AG09319 (cell line): ENCODE measurements at places on chromosomes 5 and 9.

DNA sequence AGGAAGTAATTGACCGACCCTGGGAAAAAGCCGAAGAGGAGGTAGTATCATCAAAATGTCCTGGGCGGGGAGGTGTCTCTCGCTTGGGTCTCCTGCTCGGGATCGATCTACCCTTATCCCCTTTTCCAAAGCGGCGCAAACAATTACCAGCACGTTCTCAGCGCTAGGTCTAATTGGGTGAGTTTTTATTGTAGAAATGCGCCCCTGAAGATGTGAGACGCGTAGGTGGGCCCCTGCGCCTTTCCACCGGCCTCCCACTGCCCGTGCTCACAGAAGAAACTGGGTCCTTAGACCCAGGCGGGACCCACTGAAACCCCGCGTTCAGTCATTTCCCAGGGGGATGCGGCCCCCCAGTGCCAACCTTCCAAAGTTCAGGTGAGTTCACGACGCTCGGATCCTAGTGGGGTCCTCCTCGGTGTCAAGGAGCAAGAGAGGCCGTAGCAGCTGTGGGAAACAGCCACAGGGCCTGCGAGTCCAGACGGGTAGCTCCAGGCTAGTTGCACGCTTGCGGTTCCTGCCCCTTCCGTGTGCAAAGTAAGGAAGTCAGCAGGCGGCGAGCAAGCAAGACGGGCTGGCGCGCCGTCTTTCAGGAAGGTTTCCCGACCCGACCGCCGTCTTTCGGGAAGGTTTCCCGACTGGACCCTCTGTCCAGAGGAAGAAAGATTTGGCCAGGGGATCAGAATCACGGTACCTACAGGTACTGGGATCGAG lies 1.5 kb downstream of the SMIM32 start:
- DNase-seq: no peak

DNA sequence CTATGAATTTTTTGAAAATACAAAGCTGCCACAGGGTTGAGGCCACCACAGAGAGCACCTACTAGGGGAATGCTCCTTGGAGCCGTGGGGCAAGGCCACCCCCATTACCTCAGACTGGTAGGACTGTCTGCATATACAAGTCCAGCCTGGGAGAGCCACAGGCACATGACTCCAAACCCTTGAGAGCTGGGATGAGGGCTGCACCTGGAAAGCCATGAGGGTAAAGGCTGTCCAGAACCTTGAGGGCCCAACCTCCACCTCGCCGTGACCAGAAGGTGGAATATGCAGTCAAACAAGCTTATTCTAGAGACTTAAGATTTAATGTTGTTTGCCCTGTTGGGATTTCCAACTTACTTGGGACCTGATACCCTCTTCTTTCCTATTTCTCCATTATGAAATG lies 69.5 kb upstream of the TSLP start:
- no peak for DNase-seq

DNA sequence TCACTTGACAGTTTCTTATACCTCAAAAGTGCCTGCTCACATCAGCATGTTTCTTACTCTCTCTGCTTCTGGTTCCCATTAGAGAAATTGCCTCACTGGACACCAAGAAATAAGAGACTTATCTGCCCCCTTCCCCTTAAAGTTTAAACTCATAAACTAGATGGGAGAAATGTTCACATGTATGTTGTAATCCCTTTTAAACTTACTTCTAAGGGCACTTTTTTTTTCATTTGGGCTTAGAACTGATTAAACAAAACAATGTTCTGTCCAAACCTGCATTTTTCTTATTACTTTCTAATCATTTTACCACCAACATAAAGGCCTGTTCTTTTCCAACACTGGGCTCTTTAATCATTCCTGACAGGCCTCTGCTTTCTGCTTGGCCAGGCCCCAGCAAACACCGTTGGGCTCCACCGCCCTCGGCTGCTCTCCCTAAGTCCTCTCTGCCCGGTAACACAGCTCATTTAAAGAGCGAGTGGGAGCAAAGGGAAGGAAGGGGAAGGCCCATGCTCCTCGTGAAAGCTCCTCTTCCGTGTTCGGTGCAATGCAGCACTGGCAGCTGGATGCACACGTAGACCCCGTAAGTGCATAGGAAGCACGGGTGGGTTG lies 53.4 kb downstream of the ROR2 start:
- peak; percentile 71 for DNase-seq

- DNase-seq: no peak
Measured at GRCh38 chr9:96758845-96759673, 18.8 kb downstream of the ZNF510 start.

GRCh38 chr9:137162505-137163364 lies 7.1 kb downstream of the LRRC26 start:
- no peak for DNase-seq

- no peak for DNase-seq
Measured at GRCh38 chr9:91812191-91812590, 137.8 kb downstream of the ROR2 start.
